NCI-H1105 treated with DMSO at 0.1 percent for 48 hours (cell line): ENCODE measurements at places on chromosomes 3 and 15.

- no peak for DNase-seq
These were observed 25.6 kb upstream of the ALDH1L1 start for GRCh38 chr3:126205717-126206655.

GRCh38 chr3:24191801-24192403, 246.8 kb downstream of the NR1D2 start:
- peak; percentile 72 for DNase-seq

GRCh38 chr3:16589867-16590624, 15.2 kb downstream of the DAZL start:
- DNase-seq, result no peak

DNA sequence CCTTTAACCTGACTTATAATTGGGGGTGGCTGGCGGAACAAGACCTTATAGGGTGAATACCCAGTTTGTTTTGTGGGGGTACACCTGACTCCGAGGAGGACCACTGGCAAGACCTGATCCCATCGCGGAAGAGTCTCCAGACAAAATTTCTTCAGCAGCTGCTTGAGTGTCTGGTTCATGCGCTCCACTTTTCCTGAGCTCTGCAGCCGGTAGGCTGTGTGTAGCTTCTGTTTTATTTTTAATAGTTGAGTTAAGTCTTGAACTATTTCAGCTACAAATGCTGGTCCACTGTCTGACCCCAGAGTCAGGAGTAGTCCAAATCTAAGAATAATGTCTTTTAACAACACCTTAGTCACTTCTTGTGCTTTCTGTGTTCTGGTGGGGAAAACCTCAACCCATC, 21.2 kb upstream of the NOX5 start:
- DNase-seq, result no peak

DNA sequence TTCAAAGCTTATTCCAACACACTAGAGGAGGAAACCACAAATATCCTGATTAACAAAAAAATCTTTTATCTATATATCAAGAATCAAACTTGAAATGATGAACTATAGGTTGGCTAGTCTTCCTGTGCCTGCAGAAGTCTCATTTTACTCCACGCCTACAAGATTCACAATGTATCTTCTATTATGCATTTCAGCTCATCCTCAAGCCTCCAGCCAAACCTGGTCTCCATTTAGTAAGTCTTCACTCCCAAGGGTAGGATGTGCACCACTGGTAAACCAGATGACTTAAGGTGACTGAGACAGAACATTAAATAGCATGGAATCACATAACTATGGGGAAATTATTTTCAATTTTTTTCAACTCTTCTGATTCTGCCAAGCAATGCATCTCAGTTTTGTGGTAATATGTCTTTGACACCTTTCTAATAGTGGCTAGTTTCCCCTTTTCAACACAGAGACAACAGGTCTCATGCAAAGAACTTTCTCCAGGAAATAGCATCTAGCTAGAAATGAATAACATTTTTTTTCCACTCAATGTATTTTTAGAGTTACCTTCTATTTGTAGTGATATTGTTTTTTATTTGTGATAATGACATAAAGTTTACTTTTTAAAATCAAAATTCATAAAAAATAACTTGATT, 166.9 kb downstream of the TNIK start:
- no peak for DNase-seq
